Ascending aorta (tissue), 2 donors: ENCODE measurements at places on chromosomes 3 and 15.

DNA sequence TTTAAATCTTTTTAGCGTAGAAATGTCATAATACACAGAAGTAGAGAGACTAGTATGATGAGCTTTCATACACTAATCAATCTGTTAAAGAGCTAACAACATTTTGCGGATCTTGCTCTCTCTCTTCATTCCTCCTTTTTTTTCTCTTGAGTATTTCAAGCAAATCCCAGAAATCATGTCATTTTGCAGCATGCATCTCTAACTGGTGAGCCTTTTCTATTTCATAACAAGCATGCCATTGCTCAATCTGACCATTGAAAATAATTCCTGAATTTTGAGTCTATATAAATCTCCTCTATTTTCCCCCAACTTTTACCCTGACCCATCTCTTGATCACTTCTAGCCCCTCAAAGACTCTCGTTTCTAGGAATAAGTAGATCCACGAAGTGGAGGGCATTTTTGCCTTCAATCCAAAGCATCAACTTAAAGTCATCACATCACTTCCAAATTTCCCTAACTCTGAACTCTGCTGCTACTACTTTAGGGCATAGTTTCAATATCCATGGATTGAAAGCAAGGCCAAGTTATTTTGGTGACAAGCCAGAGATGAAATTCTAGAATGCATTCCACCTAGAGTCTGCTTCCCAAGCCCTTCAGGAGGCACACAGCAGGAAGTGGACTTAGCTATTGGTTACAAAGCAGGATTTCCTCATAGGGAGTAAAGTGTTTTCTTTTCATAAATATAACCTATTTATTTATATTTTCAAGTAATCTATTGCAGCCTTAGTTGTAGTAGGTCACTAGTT lies 253.5 kb upstream of the ZPLD1 start:
- H3K27ac ChIP-seq, result peak overlapping the region; percentile 84
- no peak overlapping the region for H3K4me3 ChIP-seq
- no peaks in the 10 kb centered on the region for H3K36me3 ChIP-seq
- H3K27me3 ChIP-seq, result no peaks in the 10 kb centered on the region

DNA sequence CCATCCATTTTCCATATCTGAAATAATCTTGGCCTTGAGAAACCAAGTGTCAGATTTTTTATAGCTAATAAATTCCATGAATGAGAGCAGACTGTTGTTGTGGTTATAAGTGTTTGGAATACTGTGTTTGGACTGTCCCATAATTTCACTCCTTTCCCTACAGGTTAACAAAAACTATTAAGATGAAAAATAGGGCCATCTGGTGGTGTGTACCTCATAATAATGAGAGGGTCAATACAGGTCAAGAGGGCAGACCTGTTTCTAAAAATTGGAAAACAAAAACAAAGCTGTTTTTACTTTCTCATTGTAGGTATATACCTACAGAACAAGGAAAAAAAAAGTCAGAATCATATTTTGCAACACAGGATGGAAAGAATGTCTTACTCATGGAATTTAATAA lies 553.8 kb upstream of the SGO1 start:
- no peaks in the 10 kb centered on the region for H3K27me3 ChIP-seq
- no peak for DNase-seq
- H3K36me3 ChIP-seq, result no peaks in the 10 kb centered on the region
- H3K27ac ChIP-seq, result no peak overlapping the region

GRCh38 chr15:92907896-92908712 lies 8.0 kb downstream of the CHD2 start:
- no peak for DNase-seq
- H3K4me3 ChIP-seq, result peak overlapping the region; percentile 23
- no peaks in the 10 kb centered on the region for H3K27me3 ChIP-seq
- peaks cover 63% of the 10 kb centered on the region for H3K4me1 ChIP-seq

DNA sequence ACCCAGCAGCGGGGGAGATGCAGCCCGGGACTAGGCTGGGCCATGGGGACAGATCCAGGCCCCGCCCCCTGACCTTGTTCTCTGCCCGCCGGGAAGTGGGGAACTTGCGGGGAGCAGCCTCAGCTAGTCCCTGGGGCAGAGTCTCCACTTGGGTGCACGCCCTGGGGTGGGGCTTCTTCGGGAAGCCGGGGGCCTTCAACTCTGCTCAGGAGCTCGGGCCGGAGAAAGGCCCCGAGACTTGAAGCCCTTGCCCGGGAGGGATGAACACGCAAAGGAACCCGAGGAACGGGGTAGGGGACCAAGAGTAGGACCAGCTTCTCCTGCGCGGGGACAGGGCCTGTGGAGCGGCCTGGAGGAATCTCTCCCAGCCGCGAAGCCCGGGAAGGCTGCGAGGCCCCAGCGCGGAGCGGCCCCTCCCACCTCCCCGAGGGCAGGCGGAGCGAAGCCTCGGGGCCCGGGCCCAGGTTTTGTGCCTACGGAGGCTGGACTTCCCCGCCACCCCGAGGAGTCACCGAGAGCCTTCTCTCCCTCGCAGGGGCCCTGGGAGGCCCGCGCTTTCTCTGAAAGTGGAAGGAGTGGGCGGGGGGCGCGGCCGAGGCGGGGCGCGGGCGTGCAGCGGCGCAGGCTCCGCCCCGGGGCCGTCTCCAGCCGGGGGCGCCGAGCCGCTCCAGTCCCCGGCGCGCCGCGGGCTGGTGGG lies at the start of gene ITPKA:
Gene ITPKA (plus strand): TSS at position 670 of the 697 bp plus-strand sequence. CDS start 54 bp downstream, outside the sequence.
- peaks cover 6% of the 10 kb centered on the region for H3K27me3 ChIP-seq
- H3K4me1 ChIP-seq, result peaks cover 12% of the 10 kb centered on the region
- peak; percentile 23 for DNase-seq
- H3K36me3 ChIP-seq, result no peaks in the 10 kb centered on the region
- H3K27ac ChIP-seq, result peak within 1 kb of the TSS; percentile 29

DNA sequence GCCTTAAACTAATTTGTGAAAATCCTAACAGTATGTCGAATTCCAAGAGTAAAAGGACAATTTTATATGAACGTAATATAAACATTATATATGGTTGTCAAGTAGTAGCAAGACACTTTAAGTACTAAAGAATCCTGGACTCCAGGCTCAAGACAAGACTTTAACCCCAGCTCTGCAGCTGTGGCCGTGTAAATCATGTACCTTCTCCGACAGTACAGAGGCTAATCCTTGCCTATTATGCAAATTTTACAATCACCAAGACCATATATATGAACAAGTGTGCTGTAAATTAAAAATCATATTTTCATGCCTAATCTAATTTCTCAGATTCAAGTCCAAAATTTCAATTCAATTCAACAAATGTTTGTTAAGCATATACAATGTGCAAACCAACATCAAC lies 35.8 kb downstream of the RBM15B start:
- no peak overlapping the region for H3K4me3 ChIP-seq
- H3K27ac ChIP-seq, result no peak overlapping the region
- H3K4me1 ChIP-seq, result no peaks in the 10 kb centered on the region
- peaks cover 31% of the 10 kb centered on the region for H3K36me3 ChIP-seq
- H3K27me3 ChIP-seq, result no peaks in the 10 kb centered on the region
- DNase-seq, result no peak

DNA sequence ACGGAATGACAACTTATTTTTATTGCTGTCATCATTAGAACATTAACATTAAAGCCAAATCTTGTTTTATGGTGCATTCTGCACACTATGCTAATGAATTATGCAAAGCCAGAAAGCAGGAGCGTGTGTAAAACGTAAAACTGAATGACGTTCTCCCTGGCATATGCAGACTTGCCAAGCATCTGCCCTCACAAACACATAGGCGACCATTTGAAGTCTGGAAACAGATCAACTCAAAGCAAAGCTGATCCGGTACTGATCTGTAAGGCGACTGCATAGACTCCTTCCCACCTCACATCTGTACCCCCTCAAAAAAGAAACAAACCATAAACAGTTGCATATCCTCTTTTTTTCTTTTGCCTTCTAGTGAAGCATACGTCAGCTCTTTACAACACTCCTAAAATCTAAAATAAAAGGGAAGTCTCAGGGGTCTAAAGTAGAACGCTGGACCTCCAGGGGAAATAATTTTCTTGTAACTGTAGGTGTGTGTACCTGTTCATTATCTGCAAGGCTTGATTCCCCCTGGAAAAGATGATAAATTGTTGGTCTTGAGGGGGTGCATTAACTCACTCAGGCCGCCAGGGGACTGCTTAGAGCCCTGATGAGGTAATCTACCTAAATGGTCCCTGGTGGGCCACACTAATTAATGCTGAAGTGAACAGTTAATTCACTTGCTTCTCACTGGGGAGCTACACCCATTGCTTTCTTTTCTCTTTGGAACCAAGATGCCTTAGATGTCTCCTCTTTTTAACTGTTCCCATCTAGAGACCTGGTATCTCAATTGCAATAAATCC lies 231.4 kb downstream of the CDIN1 start:
- peaks cover 12% of the 10 kb centered on the region for H3K4me1 ChIP-seq
- H3K27ac ChIP-seq, result no peak overlapping the region
- H3K36me3 ChIP-seq, result no peaks in the 10 kb centered on the region
- DNase-seq, result no peak

- no peak for DNase-seq
- H3K27ac ChIP-seq, result no peak overlapping the region
- no peaks in the 10 kb centered on the region for H3K4me1 ChIP-seq
- no peaks in the 10 kb centered on the region for H3K27me3 ChIP-seq
- no peak overlapping the region for H3K4me3 ChIP-seq
- H3K36me3 ChIP-seq, result no peaks in the 10 kb centered on the region
Observed at GRCh38 chr3:148856384-148856783, 8.7 kb upstream of the CPA3 start.

DNA sequence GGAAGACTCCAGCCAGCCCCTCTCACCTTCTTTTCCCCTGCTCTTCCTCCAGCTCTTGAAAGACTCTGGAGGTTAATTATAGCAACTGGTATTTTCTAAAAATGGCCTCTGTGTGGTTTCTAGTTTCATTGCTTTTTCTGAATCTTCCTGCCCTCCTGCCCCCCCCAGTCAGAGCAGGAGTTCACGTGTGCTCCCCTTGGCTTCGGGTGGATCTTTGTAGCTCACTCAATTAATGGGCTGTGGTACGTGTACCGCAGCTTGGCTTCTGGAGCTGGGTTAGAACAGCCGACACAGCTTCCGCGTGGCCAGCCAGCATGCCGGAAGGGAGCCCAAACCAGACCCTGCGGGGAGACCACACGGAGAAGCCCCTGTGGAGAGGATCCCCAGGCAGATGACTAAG lies 31.5 kb downstream of the TM2D3 start:
- DNase-seq, result no peak
- no peak overlapping the region for H3K4me3 ChIP-seq
- peaks cover 13% of the 10 kb centered on the region for H3K4me1 ChIP-seq
- H3K36me3 ChIP-seq, result peaks cover 5% of the 10 kb centered on the region
- H3K27ac ChIP-seq, result no peak overlapping the region
- no peaks in the 10 kb centered on the region for H3K27me3 ChIP-seq

- no peak overlapping the region for H3K4me3 ChIP-seq
- no peaks in the 10 kb centered on the region for H3K36me3 ChIP-seq
- H3K4me1 ChIP-seq, result no peaks in the 10 kb centered on the region
- no peak for DNase-seq
- H3K27me3 ChIP-seq, result no peaks in the 10 kb centered on the region
Observed at GRCh38 chr3:46354984-46355383, 1.1 kb downstream of the CCR2 start.

DNA sequence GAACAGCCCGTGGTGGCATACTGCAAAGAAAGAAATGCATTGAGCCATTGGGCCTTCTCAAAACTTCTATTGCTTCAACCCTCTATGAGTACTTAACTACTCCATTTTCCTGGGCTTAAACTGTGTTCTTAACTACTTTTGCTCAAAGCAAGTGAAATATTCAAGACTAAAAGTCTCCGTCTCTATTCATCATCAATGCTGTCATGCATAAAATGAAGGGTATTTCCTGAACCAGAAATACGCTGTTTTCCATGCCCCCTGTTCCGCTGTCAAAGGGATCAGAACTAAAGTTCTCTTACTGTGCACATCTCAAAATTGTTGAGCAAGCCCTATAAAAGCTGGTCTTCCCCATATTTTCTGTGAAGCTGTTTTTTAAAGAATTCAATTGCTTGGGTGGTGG lies 20.3 kb downstream of the SIAH2 start:
- H3K27ac ChIP-seq, result no peak overlapping the region
- peaks cover 2% of the 10 kb centered on the region for H3K4me1 ChIP-seq
- DNase-seq, result no peak

- no peaks in the 10 kb centered on the region for H3K27me3 ChIP-seq
- H3K4me3 ChIP-seq, result no peak overlapping the region
- peak overlapping the region; percentile 97 for H3K27ac ChIP-seq
- no peaks in the 10 kb centered on the region for H3K4me1 ChIP-seq
- no peaks in the 10 kb centered on the region for H3K36me3 ChIP-seq
Observed at GRCh38 chr3:8456412-8456811, 45.2 kb upstream of the LMCD1 start.

DNA sequence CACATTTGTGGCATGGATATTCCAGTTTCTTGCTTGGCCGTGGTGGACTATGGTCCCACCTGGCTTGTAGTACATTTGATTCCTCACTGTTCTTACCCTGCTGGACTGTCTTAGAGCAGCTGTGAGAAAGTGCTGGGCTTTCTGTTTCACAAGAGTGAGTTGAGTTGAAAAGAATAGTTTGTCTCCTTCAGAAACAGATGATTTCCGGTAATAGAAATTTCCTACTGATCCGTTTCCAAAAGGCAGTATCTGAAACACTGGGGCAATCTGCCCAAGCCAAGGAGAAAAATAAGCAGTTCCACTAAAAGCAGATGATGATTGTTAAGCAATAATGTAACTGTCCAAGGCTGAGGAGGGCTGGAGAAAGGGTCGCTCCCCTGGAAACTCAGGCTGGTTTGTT lies 96.0 kb downstream of the SUCLG2 start:
- no peak overlapping the region for H3K4me3 ChIP-seq
- DNase-seq, result no peak
- H3K27me3 ChIP-seq, result no peaks in the 10 kb centered on the region
- H3K36me3 ChIP-seq, result peaks cover 7% of the 10 kb centered on the region
- H3K27ac ChIP-seq, result no peak overlapping the region

DNA sequence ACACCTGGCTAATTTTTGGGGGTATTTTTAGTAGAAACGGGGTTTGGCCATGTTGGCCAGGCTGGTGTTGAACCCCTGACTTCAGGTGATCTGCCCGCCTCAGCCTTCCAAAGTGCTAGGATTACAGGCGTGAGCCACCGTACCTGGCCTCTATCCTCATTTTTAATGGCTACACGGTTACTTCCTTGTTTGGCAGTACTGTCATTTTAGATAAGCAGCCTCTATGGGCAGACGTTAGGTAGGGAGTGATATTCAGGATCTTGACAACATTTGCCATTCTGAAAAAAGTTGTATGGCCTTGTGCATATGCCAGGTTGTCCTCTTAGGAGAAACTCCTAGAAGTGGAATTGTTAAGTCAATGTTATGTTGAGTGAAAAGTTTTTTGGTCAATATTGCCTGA lies 141.7 kb downstream of the ITPR1 start:
- H3K4me3 ChIP-seq, result no peak overlapping the region
- H3K27me3 ChIP-seq, result no peaks in the 10 kb centered on the region
- H3K36me3 ChIP-seq, result no peaks in the 10 kb centered on the region
- DNase-seq, result no peak
- H3K27ac ChIP-seq, result no peak overlapping the region

DNA sequence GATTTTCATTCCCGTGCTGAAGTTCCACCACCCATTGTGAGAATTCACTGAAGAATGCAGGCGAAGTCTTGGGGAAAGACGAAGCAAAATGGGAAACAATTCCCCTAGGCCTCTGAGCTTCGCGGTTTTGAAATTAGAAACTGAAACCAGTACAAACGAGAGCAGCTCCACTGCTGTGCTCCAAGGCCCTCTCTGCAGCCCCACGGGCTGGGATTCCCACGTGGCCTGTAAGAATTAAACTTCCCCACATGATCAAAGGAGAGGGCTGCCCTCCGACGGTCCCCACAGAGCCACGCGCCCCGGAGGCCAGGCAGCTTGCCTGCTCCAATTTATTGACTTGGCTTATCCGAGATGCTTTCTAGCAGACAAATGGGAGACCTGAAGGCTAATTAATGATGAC lies 144.0 kb downstream of the GREM1 start:
- peak overlapping the region; percentile 14 for H3K4me3 ChIP-seq
- no peaks in the 10 kb centered on the region for H3K27me3 ChIP-seq
